ENCODE measurements at places on chromosomes 11 and 22. TPM values are rescaled to one million over a fixed set of nuclear protein-coding genes. Genes with fewer than 3 reads are reported as not detected.

DNA sequence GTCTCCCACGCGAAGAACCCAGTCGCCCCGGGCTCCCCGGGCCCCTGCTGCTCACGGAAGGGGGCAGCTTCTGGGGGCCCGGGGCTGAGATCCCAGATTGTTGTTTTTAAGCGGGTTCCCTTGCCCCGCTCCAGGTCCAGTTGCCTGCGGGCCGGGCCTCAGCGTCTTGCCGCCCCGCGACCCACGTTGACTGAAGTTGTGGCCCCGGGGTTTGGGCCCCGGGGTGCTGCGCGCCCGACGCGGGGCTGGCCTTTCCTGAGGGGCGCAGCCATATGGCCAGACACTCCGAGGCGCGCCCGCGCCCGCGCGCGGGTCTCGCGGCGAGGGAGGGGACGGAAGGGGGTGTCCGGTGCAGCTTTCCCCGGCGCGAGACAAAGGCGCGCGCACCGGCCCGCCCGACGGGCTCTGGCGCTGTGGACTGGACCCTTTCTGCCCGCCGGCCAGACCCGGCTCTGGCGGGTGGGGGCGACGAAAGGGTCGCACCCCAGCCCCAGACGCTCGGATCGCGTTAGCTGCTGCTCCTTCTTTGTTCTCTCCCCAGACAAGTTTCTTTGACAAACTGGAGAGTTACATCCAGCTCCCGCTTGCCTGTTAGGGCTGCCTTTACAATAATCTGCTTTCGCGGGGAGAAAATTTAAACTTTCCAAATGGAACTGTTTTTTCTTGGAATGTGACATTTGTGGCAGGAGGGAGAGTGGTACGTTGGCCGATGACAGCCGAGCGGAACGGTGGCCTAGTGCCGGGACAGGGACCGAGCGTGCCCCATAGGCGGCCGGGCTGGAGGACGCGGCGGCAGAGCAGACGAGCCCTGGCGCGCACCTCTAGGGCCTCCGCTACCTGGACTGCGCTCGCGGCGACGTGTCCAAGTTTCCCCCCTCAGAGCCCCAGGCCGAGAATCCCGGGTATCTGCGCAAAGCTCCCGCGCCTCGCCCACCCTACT, 716 bp downstream of the AMOTL1 start:
- peaks cover 10% of the 10 kb centered on the region for H3K4me1 ChIP-seq
- H3K4me3 ChIP-seq, result peak overlapping the region; percentile 75
- H3K27ac ChIP-seq, result peak overlapping the region; percentile 85
- H3K36me3 ChIP-seq, result no peaks in the 10 kb centered on the region
- H3K27me3 ChIP-seq, result no peaks in the 10 kb centered on the region

The TUB gene
- polyA plus RNA-seq, result 0.15 TPM

The OR51E2 gene
- polyA plus RNA-seq, result not detected

- H3K36me3 ChIP-seq, result no peaks in the 10 kb centered on the region
- no peak overlapping the region for H3K27ac ChIP-seq
- no peaks in the 10 kb centered on the region for H3K4me1 ChIP-seq
- no peak overlapping the region for H3K4me3 ChIP-seq
- no peak for DNase-seq
Measured at GRCh38 chr11:121665206-121665838, 212.6 kb upstream of the SORL1-AS1 start.

The KCNA4 gene
- not detected for polyA plus RNA-seq

The PLEKHA7 gene
- polyA plus RNA-seq, result 7.3 TPM

GRCh38 chr22:17097062-17097461, 12.3 kb downstream of the IL17RA start:
- no peak overlapping the region for H3K4me3 ChIP-seq
- H3K27me3 ChIP-seq, result no peaks in the 10 kb centered on the region
- no peak overlapping the region for H3K27ac ChIP-seq
- H3K36me3 ChIP-seq, result peaks cover 18% of the 10 kb centered on the region
- no peak for DNase-seq
- peaks cover 9% of the 10 kb centered on the region for H3K4me1 ChIP-seq

DNA sequence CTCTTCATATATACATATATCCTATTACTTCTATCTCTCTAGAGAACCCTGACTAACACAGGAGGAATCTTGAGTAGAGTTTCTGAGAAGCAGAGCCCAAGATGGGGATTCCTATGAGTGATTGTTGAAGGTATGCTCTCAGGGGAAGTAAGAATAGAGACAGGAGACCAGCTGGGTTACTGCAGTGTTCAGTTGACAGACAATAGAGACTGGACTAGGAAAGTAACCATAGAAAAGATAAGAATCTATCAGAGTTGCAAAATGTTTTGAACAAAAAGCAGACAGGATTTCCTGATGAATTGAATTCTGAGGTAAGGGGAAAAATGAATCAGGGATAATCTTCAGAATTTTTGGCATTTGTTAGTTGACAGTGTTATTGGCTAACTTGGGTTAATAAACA, 54.4 kb downstream of the SLC17A6 start:
- no peaks in the 10 kb centered on the region for H3K27me3 ChIP-seq
- no peaks in the 10 kb centered on the region for H3K36me3 ChIP-seq
- no peak overlapping the region for H3K4me3 ChIP-seq
- no peak for DNase-seq

- H3K27me3 ChIP-seq, result no peaks in the 10 kb centered on the region
- H3K27ac ChIP-seq, result no peak overlapping the region
- no peak for DNase-seq
- H3K4me3 ChIP-seq, result no peak overlapping the region
- H3K4me1 ChIP-seq, result no peaks in the 10 kb centered on the region
Measured at GRCh38 chr11:102241026-102241425, 76.3 kb upstream of the BIRC3 start.

DNA sequence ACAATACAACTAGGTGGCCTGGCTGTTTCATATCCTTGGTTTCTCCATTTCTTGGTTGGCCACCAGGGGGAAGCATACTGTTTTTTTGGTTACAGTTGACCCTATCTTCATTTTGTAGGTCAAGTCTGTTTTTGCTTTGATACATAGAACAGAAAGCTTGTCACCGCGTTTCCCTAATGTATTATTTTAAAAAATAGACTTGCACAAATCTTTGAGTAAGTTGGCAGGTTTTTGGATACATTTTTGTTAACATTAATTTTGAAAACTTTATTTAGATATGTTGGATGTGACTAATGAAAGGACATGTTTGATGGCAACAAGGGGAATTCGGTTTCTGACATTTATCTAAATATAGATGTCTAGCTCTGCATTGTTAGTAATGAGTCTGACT, 3.0 kb downstream of the NCR3LG1 start:
- H3K36me3 ChIP-seq, result no peaks in the 10 kb centered on the region
- peaks cover 21% of the 10 kb centered on the region for H3K4me1 ChIP-seq
- H3K27ac ChIP-seq, result no peak overlapping the region
- peak; percentile 64 for DNase-seq

- H3K4me3 ChIP-seq, result no peak overlapping the region
- H3K4me1 ChIP-seq, result no peaks in the 10 kb centered on the region
- H3K27me3 ChIP-seq, result no peaks in the 10 kb centered on the region
- DNase-seq, result no peak
- no peak overlapping the region for H3K27ac ChIP-seq
Measured at GRCh38 chr22:25627271-25627852, 62.9 kb downstream of the GRK3 start.

- H3K27ac ChIP-seq, result no peak overlapping the region
- H3K4me3 ChIP-seq, result no peak overlapping the region
- DNase-seq, result no peak
- no peaks in the 10 kb centered on the region for H3K27me3 ChIP-seq
- no peaks in the 10 kb centered on the region for H3K36me3 ChIP-seq
- no peaks in the 10 kb centered on the region for H3K4me1 ChIP-seq
Measured at GRCh38 chr11:121367001-121367843, 74.7 kb downstream of the SC5D start.

GRCh38 chr11:8917157-8917825, 6.3 kb downstream of the AKIP1 start:
- H3K27me3 ChIP-seq, result no peaks in the 10 kb centered on the region
- no peaks in the 10 kb centered on the region for H3K4me1 ChIP-seq
- H3K36me3 ChIP-seq, result peaks cover 8% of the 10 kb centered on the region

The IFITM10 gene
- 2.9 TPM for polyA plus RNA-seq

The WBP2NL gene
- polyA plus RNA-seq, result 0.12 TPM

GRCh38 chr11:121581607-121582006, 128.8 kb upstream of the SORL1-AS1 start:
- no peak for DNase-seq
- H3K4me3 ChIP-seq, result no peak overlapping the region

GRCh38 chr11:127385071-127385470, 384.5 kb upstream of the KIRREL3 start:
- H3K4me1 ChIP-seq, result no peaks in the 10 kb centered on the region
- H3K4me3 ChIP-seq, result no peak overlapping the region
- H3K27ac ChIP-seq, result no peak overlapping the region
- H3K27me3 ChIP-seq, result no peaks in the 10 kb centered on the region
- H3K36me3 ChIP-seq, result no peaks in the 10 kb centered on the region

DNA sequence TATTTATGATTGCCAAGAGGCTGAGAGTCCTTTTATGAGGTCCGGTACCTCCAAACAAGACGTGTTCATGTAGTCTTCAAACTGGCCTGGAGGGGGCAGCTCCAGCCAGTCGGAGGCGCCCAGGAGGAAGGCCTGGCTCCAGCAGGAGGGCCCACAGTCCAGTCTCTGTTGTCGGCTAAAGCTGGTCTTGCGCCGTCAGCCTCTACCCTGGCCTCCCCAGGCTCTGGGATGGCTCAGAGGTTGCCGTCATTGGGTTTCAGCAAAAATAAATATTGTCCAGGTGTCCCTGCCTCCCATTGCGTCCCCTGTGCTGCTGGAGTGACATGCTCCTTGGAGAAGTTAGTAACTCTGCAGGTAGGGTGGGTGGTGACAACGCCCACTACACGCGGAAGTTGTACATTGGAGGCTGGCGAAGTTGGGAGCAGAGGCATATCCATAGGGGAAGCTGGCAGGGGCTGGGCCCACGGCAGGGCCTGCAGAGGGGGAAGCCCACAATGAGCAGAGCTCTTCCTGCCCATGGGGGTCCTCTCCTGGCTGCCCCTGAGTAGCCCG, 1.0 kb upstream of the SLC25A1 start:
- peak overlapping the region; percentile 79 for H3K4me3 ChIP-seq
- no peaks in the 10 kb centered on the region for H3K27me3 ChIP-seq
- no peaks in the 10 kb centered on the region for H3K36me3 ChIP-seq
- peaks cover 31% of the 10 kb centered on the region for H3K4me1 ChIP-seq
- H3K27ac ChIP-seq, result peak overlapping the region; percentile 81

DNA sequence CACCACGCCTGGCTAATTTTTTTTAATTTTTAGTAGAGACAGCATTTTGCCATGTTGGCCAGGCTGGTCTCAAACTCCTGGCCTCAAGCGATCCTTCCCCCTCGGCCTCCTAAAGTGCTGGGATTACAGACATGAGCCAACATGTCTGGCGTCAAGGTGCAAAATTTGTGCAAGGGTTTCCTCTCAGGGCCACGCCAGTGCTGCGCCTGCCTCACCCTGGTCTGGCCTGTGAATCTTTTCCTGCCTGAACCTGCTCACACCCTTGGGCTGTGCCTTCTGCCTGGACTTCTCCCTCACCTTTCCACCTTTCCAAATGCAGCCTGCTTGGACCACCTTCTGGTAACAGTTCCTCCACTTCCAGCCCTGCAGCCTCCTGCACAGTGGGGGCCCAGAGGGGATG, 43.4 kb downstream of the MCM5 start:
- no peak overlapping the region for H3K4me3 ChIP-seq
- no peaks in the 10 kb centered on the region for H3K4me1 ChIP-seq
- H3K36me3 ChIP-seq, result no peaks in the 10 kb centered on the region
- DNase-seq, result no peak

GRCh38 chr22:45923835-45924234, 53.1 kb downstream of the WNT7B start:
- H3K36me3 ChIP-seq, result no peaks in the 10 kb centered on the region
- no peak overlapping the region for H3K27ac ChIP-seq
- H3K4me1 ChIP-seq, result no peaks in the 10 kb centered on the region
- H3K4me3 ChIP-seq, result no peak overlapping the region
- DNase-seq, result no peak

The MN1 gene
- 0.10 TPM for polyA plus RNA-seq

DNA sequence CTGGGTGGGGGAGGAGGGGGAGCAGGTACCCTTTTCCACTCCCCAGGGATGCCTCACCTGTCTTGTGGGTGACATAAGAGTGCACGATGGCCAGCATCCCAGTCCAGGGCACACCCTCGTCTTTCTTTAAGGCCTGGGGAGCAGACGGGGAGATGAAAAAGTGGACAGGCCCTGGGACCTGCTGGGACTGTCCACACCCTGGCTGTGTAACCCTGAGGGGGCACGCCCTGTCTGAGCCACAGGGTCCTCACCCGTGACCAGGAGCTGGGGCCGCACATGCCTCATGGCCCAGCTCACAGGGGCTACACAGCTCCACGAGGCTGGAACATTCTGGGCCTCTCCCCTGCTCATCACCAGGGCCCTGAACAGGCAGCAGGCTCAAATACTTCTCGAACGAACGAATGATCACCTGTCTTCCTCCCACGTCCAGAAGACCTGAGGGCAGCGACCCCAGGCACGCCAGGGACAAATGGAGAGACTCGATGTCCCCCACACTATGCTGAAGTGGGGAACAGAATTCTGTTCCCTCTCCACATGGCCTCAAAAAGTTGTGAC, 123.9 kb downstream of the PHF21B start:
- no peaks in the 10 kb centered on the region for H3K36me3 ChIP-seq
- H3K27me3 ChIP-seq, result no peaks in the 10 kb centered on the region
- no peak for DNase-seq

DNA sequence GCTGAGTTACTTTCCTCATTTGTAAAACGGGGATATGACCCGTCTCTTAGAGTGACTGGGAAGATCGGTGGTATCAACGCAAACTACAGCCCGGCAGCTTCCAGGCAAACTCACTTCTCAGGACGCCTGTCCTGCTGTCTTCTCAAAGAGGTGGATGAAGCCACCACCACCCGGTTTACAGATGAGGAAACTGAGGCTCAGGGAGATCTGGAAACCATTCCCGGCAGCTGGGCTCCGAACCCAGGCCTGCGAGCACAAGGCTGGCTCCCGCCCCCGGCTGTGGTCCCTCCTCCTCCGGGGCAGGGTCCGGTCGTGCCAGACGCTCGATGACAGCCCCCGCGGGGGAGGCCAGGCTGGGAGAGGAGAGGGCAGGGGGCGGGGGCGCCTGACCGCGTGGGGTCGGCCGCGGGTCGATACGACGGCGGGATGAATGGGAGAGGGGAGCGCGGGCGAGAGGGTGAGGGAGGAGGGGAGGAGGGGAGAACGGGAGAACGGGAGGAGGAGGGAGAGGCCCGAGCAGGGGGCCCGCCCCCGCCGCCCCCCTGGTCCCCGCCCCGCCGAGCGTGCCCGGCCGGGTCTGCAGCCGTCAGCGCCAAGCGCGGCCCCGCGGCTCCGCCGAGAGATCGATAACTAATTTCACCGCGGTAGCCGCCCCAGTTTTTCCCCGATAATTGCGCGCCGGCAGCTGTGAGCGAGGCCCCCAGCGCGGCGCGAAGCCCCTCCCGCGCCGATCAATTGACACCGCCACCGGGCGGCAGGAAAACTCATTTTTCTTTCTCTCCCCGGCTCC, 14.0 kb downstream of the IGLL1 start:
- no peak overlapping the region for H3K27ac ChIP-seq
- H3K36me3 ChIP-seq, result no peaks in the 10 kb centered on the region
- peak overlapping the region; percentile 55 for H3K4me3 ChIP-seq
- peak; percentile 79 for DNase-seq
- H3K27me3 ChIP-seq, result no peaks in the 10 kb centered on the region

DNA sequence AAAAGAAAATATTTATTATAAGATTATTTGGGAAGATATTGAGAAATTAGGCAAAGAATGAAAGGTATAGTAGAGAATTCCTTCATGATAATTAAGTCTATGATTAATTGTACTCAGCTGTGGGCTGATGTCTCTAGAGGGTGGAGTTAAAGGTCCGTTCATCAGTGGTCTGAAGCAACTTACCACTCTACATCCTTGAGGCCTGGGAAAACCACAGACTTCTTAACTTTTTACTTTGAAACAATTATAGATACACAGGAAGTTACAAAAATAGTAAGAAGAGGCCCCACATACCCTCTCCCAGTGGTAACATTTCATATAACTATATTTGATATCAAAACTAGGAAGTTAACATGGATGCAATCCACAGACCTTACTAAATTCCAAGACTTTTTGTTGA, 167.0 kb upstream of the NECTIN1 start:
- no peak for DNase-seq
- H3K27me3 ChIP-seq, result no peaks in the 10 kb centered on the region
